ENCODE measurements at places on chromosomes 12 and 14.

GRCh38 chr14:37903343-37904191 is 304.1 kb upstream of the SSTR1 start:
- DNase-seq: peak; percentile 80

DNA sequence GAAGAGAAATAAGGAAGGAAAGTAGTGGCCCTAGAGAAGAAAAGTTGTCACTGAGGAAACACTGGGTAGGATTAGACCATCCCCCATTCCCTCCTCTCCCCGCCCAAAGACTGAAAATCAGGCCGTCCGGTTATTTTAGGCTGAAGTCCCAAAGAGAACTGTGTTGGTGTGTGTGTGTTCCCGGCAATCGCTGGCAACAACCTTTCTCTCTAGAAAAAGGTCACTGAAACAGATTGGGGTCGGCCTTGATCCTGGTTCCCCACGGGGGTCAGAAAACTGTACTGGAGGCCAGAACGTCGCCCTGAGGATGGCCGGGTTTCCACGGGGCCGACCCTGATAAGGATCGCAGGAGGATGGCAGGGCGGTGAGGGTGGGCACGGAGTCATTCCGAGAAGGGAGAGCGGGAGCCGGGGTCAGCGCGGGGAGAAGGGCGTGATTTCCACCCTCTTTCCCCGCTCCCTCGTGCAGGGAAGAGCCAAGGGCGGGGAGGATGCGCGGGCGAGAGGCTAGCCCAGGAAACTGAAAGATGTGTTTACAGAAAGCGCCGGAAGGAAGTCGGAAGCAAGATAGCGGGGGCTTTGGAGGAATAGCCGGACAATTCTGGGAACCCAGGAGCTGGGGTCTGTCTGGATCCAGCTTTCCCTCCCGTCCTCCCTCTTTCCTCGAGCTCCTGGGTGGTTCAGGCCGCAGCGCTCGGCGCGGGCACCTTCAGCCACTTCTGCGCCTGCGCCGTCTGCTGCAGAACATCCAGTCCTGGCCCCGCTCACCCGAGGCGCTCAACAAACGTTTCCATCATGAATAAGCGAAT is 25.3 kb upstream of the SPTLC2 start:
- peak; percentile 66 for DNase-seq

DNA sequence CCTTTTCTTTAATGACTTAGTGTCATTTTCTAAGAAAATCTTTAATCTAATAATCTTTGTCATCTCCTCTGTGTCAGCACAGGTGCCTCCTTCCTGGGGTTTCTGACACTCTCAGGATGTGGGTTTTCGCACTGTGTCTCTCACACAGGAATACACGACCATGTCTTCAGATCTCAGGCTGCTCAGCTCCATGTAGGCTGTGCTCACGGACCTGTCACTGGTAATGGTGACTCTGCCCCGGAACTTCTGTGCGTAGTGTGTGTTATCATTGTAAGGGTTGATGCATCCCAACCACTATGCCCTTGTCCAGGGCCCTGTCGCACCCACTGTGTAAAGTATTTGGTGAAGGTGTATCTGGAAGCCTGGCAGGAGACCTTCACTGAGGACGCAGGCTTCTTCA is 647.8 kb downstream of the TMEM121 start:
- DNase-seq: no peak

- no peak for DNase-seq
These were observed 149.4 kb upstream of the PLEKHG7 start for GRCh38 chr12:92553389-92553788.

DNA sequence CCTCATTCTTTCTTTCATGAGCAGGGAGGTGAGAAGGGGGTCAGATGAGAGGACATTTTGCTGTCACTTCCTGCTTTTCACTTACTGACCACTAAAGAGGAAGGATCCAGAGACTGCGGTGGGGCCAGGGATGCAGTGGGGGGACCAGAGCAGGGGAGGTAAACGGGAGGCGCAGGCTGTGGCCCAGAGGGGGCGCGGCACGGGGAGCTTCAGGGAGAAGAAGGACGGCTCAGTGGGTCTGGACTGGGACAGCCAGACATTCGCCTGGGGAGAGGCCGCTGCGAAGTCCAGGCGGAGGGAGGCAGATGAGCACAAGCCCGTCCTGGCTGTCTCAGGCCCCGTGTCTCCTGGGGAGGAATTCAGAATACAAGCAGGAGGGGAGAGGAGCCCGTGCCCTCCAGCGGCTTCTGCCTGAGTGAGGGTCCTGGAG is 41.2 kb downstream of the SLC6A12 start:
- no peak for DNase-seq

DNA sequence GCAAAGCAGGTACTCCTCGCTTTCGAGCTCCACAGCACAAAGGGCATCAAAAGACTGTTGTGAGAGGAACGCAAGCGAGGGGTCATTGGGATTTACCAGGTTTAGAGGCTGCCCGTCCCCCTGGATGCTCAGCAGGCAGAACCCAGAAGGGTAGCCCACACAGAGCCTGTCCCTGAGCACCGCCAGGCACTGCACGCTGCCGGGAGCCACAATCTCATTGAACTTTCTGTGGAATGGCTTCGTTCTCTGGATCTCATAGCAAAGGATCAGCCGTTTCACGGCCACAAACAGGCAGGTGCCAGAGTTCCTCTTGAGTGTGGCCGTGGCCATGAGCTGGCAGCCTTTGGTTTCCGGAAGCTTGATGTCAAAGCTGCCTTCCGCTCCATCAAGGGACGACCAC is 21.5 kb downstream of the AMN start:
- DNase-seq: no peak

- no peak for DNase-seq
These were observed 15.8 kb downstream of the WNT5B start for GRCh38 chr12:1644534-1645438.

DNA sequence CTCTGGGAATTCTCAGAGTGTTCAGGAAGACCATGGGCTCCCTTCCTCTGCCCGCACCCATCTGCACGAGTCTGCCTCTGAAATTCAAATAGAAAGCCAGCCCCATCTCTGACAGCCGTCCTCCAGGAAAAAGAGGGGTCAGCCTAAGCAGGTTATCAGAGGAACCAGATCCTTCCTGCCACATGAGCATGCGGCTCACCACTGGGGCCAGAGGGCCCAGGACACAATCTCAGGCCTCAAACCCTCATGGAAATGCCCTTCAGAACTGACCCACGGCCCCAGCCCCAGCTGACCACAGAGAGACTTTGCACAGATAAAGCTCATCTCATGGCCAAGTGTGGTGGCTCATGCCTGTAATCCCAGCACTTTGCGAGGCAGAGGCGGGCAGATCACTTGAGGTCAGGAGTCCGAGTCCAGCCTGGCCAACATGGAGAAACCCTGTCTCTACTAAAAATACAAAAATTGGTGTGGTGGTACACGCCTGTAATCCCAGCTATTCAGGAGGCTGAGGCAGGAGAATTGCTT is 23.2 kb downstream of the PXN start:
- DNase-seq: no peak

- peak; percentile 69 for DNase-seq
These were observed 1.3 kb downstream of the TEAD4 start for GRCh38 chr12:2960390-2960956.

DNA sequence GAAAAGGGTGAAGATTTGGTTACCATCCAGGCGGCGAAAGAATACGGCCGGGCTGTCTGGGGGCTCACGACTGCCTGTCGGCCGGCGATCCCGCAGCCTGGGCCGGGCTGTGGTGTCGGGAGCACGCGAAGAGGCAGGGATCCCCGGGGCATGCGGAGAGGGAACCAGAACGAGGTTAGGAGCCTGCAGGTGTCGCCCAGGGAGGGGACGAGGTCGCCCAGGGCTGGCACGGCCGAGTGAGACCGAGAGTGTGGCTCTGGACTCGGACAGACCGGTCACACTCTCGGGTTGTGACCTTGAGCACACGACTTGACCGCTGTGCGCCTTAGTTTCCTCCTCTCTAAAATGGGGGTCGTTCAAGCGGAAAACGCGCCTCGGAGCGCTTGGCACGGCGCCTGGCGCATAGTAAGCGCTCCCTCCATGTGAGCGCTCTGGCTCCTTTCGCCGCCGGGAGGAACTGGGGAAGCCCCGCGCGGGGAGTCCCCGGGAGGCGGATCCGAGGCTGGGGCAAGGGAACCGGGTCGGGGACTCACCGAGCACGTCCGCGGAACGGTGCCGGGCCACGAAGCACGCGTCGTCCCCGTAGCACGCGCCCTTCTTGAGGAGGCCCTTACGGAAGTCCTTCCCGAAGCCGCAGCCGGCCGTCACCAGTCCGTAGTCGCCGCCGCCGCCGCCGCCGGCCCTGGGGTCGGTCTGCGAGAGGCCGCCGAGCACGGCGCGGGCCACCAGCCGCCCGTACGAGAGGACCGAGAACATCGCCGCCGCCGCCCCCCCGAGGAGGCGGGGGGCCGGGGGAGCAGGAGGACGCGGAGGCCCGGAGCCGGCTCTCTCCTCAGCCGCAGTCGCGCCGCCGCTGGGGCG is 612 bp downstream of the PPTC7 start:
- DNase-seq: peak; percentile 63

DNA sequence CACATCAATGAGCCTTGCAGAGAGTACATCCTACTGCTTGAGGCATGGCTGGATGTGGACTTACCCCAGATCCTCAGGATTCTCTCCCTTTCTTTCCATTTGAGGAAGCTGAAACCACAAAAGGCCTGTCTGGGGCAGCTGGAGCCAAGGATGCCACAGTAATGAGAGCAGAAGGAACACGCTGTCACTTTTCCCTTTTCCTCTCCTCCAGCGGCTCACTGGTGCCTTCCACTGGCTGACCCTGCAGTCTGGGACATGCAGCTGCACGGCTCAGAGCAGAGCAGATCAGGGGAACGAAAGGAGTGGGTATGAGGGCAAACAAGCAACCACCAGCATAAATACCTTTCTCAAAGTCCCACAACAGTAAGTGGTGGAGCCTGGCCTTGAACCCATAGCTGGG is 78.2 kb downstream of the GAS2L3 start:
- DNase-seq: no peak

DNA sequence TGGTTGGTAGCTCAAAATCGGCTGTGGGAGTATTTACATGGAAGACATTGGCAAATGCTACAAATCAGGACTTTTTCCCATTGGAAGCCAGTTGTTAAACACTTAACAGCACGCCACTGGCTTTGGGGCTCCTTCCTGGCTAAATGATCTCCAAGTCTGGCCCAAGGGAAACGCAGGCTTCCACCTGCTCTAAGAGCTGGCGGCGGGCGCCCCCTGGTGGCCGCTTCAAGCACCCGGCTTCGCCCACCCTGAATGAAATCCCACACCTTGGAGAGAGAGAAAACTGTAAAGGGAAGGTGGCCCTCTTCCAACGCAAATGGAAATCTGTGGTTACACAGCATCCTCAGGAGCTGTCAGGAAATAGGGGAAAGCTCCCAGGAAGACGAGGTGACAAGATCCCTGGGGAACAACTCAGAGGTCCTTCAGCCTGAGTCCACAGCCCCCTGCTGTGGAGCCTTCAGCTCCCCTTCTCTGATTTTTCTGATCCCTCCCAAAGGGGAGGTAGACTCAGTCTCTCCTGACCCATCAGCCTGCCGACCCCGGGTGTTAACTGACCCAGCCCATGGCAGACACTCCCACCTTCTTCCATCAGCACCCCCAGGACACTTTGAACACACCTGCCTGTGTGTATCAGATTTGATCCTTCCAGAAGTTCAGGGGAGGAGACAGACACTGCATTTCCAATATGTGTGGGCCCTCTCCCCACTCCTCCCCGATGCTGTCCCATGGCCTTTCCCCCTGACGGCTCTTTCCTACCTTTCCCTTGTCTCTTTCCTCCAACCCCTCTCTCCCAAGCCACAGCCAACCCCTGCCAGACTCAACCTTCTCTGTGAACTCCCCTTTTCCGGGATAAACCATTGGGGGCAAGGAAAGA is 15.4 kb downstream of the SELPLG start:
- peak; percentile 90 for DNase-seq

- no peak for DNase-seq
These were observed 241.1 kb upstream of the ABCD2 start for GRCh38 chr12:39860695-39861094.

GRCh38 chr14:95045106-95045701 is 112.1 kb downstream of the DICER1 start:
- no peak for DNase-seq

- DNase-seq: no peak
These were observed 406.9 kb upstream of the CLEC14A start for GRCh38 chr14:38662781-38663180.

DNA sequence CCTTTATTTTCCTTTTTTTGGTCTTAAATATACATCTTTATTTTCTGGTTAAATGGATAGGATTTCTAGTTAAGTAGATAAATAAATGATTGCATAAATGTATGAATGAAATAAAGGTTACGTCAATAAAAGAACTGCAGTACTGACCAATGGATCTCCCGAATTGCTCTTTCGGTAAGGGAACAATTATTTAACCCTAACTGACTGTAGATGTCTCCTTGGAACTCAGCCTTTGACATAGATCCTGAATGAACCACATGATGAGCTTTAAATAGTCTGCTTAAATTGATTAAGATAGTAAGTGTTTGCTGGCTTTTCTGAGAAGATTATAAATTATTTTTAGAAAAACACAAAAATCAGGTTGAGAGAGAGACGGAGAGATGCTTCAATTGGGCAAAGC is 391.0 kb upstream of the SYT1 start:
- no peak for DNase-seq

- DNase-seq: no peak
These were observed 6.0 kb upstream of the YARS2 start for GRCh38 chr12:32761716-32762115.

DNA sequence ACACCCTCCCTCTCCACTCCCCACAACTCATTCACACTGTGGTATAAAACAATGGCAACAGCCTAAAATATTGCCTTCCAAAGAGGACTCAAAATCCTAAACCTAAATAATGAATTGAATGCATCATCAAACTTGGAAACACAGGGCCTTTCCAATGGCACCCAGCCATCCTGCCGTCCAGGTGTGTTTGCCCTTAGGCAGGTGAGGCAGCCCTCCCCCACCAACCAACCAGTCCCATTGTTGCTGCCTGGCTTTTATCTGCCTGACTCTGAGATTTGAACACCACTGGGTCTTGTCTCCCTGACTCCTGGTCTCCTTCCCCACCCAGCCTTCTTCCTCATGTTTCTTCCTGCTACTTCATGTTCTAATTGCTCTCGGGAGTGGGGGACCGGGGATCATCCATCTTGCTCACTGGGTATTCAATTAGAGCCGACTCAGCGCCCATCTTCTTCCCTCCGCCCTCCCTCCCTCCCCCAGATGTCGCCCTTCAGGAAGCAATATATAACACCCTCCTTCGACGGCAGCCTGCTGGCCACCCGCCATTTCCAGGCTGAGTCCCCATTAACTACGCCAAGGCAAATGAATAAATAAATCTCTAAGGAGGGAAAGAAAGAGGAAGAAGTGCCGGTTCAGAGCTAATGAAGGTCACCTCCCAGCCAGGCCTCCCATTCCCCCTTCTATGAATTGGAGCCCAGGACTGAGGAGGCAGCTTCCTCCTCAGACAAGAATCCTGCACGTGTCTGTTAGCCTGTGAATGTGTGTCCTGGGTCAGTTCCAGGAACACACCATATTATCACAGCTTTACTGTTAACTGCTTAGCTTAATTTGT is 36.3 kb upstream of the NTF3 start:
- no peak for DNase-seq

- DNase-seq: no peak
These were observed 103.1 kb downstream of the SEC23A start for GRCh38 chr14:38999949-39000348.

DNA sequence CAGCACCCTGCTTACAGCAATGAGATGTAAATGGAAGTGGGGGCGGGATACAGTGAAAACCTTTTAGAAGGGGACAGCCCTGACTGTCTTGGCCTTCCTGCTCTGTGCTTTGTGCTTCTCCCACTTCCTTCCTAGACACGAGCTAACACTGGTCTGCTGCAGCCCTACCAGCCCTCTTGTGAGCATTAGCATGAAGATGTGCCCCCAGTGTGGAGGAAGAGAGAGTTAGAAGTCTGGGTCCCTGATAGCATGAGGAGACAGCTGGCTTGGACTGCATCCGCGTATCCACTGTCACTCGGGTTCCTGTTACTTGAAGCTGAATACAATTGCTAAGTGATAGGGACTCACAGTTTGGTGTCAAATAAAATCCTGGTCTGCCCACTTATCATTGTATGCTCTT is 248.1 kb upstream of the SOX5 start:
- no peak for DNase-seq

Data from ELR (cell line).